ENCODE measurements at places on chromosomes 5 and 9.

- DNase-seq: no peak
Measured at GRCh38 chr9:136409557-136410455, 608 bp downstream of the ENTR1 start.

GRCh38 chr5:170289121-170289520 is 8.5 kb downstream of the LCP2 start:
- no peak for DNase-seq

- peak; percentile 23 for DNase-seq
Measured at GRCh38 chr5:2892466-2893000, 141.1 kb upstream of the IRX2 start.

DNA sequence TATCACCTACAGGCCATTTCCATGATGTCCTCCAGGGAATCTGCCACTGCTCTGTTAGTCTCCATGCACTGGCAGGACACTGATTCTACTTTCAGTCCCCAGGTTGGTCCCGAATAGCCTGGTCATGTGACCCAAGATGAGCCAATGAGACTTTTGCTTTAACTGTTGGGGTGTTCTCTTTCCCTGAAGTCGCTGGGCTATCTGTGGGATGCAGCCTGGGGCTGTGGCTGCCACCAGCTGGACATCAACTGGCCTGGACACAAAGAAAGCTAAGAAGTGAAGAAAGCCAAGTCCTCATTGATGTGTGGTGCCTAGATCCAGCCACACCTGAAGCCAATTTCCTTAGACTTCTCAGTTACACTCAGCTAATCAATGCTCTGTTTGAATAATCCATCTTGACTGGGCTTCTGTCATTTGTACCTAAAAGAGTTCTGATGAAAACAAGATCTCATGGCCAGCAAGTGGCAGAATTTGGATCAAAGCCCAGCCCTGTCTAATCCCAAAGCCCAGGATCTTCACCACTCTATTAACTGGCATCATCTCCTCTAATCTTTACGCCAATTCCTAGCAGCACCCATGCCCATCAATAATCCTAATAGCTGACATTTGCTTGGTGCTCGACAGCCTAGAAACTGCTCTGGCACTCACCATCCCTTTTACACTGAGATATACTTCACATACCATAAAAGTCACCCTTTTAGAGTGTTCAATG is 37.0 kb downstream of the SH3PXD2B start:
- no peak for DNase-seq

DNA sequence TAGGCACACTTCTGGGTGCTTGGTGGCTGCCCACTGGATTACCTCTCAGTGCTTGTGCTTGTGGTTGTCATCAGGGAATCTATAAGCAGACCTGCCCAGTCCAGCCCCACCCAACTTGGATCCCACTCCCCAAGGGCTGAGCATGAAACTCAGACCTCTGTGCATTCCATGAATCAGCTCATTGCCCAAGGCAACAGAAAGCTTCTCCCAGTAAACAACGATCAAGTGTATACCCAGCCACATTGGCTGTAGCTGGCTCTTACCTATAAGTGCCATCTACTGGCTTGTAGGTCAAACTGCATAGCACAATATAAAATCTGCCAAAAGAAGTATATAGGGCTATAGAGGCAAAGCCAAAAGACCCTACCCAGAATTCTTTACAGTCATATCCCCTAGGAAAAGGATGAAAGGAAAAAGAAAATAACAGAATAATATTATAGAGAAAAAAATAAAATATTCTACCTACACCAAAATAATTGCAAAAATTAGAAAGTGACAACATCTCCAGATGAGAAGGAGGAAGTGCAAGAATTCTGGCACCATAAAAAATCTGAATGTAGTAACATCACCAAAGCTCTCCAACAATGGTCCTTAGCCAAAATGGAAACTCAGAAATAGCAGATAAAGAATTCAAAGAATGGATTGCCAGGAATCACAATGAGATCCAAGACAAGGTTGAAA is 321.0 kb upstream of the TRPC7 start:
- DNase-seq: no peak

GRCh38 chr9:109616571-109617120 is 118.5 kb upstream of the PTPN3 start:
- no peak for DNase-seq

GRCh38 chr5:82185851-82186250 is 92.3 kb downstream of the RPS23 start:
- DNase-seq: no peak

- no peak for DNase-seq
Measured at GRCh38 chr5:109418712-109419352, 9.1 kb upstream of the PJA2 start.

DNA sequence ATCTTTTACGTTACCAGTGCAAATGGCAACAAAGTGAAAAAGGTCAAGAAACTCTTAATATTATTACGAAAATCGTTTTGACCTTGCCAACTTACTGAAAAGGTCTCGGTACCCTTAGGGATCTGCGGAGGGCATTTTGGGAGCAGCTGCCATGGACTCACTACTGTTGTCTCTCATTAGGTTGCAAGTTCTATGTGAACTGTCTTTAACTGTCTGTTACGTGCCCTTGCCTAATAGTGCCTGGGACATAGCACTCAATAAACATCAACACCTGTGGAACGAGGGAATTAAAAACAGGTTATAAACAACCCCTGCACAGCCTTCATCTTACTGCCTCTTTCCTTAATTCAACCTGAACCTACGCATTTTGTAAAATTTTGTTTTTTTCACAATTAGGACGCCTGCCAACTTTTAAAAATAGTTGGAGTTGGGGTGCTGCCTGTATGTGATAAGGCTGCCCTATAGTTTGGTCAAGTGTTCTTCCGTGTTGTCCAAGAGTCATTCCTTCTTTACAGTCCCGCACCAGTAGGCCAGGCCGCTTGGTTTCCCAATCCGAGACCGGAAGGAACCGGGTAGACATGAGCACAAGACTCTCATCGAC is 527 bp upstream of the SREK1 start:
- no peak for DNase-seq

GRCh38 chr5:54900984-54901725 is 84.2 kb downstream of the ESM1 start:
- DNase-seq: peak; percentile 74

- DNase-seq: no peak
Measured at GRCh38 chr9:95901506-95901905, 26.0 kb downstream of the ERCC6L2 start.

DNA sequence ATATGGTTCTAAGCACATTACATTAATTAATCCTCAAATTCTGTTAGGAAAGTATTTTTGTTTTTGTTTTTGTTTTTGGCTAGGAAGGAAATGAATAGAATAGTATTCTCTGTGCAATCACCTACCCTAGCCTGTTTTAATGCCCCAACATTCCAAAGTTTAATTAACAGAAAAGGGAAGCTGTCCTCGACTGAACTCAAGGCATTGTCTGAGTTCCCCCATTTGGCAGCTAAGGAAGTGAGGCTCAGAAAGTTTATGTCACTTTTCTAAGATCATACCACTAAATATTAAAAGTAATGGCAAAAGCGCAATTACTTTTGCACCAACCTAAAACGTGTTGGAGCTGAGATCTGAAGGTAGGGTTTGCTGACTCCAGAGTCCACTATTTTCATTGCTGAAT is 59.8 kb downstream of the FGF1 start:
- DNase-seq: no peak

- DNase-seq: no peak
Measured at GRCh38 chr5:2899311-2899710, 147.8 kb upstream of the IRX2 start.

- DNase-seq: no peak
Measured at GRCh38 chr9:128972956-128973355, 25.5 kb downstream of the NUP188 start.

DNA sequence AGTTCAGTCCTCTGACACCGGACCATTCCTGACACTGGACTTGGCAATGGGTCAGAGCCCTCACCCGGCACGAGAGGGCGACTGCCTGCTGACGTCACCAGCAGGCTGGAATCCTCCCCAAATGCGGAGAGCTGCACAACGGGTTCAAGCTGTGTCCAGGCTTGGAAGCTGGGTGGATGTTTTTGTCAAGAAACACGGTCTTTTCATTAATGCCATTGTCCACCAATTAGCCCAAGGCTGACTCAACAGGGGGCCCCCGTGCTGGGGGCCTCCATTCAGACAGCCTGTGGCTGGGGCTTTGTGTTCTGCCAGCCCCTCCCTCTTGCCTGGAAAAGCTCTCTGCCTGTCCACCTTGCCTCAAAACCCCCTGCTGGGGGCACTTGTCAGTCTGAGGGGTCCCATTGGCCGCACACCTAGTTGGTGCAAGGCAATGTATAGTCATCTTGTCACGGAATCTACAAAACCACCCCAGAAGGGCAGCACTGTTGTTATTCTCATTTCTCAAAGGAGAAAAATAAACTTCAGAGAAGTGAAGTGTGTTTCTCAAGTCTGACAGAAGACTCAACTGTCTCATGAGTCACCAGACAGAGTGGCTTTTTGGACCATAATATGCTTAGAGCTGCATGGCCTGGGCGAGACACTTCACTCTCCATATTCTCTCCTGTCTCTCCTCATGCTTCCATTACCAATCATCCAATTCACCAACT is 24.6 kb downstream of the NDUFA8 start:
- DNase-seq: no peak

DNA sequence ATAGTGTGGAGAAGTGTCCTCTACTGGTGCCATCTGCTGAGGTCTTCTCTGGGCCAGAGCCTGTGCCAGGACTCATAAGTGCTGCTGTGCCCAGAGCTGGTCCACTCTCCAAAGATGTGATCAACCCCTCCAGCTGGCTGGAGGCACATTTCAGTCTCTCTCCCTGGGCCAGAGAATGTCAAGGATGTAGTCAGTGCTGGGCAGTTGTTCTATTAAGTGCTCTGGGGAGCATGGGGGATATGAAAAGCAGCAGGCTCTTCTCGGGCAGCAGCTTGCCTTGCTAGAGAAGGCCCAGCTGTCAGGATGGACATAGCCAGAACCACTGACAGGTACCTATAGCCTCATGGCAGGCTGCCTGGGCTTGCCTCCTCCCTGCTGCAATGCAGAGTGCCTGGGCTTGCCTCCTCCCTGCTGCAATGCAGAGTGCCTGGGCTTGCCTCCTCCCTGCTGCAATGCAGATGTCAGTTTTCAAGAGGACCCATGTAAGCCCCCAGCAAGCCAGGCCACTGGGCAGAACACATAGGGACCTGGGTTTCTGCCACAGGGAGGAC is 157.2 kb upstream of the PANK3 start:
- DNase-seq: no peak

DNA sequence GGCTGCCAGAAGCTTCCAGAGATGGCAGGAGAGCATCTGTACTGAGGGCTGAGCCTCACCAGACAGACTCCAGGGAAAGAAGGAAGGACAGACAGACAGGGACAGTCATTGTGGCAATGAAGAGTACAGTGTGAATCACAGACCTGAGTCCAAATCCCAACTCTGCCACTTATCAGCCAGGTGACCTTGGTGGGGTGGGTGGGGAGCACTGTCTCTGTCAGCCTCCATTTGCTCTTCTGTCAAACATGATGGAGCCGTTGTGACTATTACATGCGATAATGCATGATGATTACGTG is 85.9 kb upstream of the FSTL4 start:
- no peak for DNase-seq

GRCh38 chr9:5864446-5864845 is 26.2 kb upstream of the MLANA start:
- DNase-seq: no peak

GRCh38 chr9:73981405-73981804 is 515.7 kb upstream of the RORB start:
- no peak for DNase-seq

- DNase-seq: no peak
Measured at GRCh38 chr9:133973791-133974630, 18.1 kb downstream of the VAV2 start.

DNA sequence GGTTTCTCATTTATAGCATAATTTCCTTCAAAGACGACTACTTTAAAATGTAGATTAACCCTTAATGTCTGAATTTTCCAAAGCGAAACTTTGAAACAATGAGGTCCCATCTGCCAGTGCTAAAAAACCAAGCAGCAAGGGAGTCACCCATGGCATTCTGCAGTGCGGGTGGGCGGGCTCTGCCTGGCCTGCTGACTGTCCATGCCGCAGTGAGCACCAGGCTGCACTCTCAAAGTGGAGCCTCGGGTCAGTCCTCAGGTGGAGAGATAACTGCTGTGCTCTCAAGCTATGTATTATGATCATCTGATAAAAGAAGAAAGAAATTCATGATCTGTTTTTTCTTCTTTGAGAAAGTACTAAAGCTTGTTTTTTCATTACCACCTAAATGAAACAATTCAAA is 581.6 kb downstream of the CETN3 start:
- DNase-seq: no peak

DNA sequence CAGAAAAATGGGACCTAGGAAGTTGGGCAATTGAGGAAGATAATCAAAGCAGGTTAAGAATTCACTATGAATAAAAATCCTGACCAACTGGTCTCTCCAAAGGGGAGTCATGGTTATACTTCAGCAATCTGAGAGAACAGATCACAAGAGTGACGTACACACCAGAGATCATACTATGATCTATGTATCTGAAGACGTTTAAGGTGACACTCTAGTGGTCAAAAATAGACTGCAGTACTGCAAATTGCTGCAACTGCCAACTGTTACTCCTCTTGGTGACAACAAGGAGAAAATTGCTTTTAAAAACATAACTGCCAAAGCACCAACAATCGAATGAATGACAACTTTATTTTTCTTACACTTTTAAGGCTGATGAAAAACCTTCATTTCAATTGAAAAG is 4.9 kb downstream of the AK6 start:
- DNase-seq: no peak

GRCh38 chr9:123637945-123638634 is 282.1 kb downstream of the CRB2 start:
- no peak for DNase-seq

- peak; percentile 78 for DNase-seq
Measured at GRCh38 chr5:93532370-93532769, 48.6 kb downstream of the NR2F1-AS1 start.

DNA sequence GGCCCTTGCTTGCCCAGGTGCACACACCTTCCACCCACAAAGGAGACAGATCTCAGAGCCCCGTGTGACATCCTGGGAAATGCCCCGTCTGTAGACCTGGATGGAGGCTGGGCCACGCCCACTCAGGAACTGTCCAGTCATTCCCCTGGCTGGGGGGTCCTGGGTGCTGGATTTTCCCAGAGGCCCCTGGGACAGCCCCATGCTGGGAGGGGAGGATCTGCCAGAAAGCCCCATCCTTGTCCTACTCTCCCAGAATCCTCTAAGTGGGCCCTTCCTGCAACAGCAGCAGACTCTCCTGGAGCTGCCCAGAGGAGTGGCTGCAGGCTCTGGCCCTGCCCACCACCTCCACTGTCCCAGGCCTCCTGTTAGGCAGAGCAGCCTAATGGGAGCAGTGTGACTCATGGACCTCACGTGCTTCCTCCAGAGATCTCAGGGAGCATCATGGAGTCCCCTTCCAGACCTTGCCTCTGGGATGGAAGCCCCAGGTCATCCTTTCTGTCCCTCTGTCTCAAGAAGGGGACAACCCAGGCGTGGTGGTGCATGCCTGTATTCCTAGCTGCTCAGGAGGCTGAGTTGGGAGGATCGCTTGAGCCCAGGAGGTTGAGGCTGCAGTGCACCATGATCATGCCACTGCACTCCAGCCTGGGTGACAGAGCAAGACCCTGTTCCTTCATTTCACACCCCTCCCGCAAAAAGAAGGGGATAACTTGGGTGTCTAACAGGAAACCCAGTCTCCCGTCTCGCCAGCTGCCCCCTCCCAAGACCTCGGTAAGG is 51.7 kb downstream of the JADE2 start:
- DNase-seq: no peak

GRCh38 chr9:37220971-37221370 is 100.6 kb downstream of the ZCCHC7 start:
- no peak for DNase-seq

GRCh38 chr5:39657943-39658342 is 233.2 kb upstream of the DAB2 start:
- no peak for DNase-seq

All from tibial artery (tissue), 4 donors.